ENCODE measurements at places on chromosomes 7 and 10.

DNA sequence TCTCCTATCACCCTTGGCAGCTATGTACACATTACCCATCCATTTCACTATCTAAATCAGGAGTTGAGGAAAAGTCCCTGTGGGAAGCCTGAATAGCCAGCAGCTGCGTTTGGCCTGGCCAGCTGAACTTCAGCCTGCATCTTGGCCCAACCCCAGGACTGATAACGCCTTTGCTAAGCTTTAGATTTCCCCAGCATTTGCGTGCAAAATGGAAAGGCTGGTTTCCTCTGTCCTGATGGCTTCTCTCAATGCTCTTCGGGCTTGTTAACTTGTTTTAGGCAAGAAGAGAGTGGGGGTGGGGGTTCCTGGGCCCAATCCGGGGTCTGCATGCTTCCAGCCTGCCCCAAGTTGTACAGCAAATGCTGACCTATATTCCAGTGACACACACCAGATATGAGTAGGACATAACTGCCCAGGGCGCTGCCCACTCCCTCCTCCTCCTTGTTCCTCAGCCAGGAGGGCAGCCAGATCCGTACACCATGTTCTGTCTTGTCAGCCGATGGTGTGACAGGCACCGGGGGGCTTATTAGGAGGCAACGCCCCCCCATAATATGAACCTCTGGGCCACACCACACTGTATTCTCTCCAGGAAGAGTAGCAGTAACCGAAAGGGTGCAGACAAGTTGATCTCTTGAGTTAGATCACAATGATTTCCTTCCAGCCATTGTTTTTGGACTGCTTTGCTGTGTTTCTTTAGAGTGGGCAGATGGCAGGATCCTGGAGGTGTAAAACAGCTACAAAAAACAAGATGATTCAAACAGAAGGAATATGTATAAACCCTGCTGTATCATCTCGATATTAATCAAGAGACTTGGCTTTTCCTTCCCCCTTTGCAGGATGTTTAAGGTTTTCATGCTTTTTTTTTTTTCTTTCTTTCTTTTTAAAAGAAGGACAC lies 339.0 kb downstream of the RNLS start:
- DNase-seq, result no peak

- no peak for DNase-seq
These were observed 2.0 kb upstream of the SFTPA1 start for GRCh38 chr10:79608505-79609375.

DNA sequence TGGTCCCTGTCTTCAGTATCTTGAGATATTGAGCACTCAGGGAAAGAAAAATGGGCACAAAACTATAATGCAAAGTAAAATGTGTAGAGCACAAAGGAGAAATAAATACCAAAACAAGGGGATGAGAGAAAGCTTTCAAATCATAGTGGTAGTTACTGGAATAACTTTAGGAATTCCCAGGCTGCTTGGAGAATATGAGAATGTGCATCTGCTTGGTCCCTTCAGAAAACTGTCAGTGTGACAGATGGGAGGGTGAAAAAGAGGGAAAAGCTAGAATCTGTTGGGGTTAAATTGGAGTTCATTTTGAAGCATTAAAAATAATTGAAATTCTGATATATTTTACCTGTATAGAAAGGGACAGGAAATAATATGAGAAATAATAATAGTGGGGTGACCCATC lies 15.3 kb downstream of the ST7 start:
- no peak for DNase-seq

DNA sequence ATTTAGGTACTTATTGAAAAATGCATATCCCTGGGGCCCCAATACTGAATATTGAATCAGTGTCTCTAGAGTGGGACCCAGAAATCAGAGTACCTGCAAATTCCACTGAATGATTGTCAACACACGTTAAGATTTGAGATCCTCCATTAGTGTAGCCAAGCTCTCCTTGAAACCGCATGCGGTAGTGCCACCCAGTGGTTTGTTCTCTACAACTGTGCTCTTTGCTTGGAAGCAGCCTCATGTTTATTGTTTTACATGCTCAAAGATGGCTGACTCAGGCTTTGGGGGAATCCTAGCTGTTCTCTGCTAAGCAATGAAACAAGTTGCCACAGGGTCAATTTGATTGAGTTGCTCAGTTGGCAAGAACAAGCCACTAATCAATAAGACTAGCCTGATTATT lies 340.2 kb upstream of the CELF2 start:
- DNase-seq, result no peak

DNA sequence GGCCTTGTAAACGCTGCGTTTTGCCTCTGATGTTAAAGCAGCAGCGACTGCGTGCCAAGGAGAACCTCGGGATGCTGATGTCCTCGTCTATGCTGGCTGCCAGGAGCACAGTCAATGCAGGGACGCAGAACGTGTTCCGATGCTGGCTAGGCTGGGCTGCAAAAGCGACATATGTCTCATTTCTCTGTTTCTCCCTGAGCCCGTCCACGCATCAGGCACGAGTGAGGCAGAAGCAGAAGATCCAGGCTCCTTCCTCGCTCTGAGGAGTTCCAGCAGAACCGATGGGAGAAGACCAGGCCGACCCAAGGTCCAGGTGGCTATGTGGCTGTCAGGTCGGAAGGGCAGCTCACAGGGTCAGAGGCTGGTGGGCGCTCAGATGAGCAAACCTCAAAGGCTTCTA lies 3.7 kb upstream of the FOXL3 start:
- no peak for DNase-seq

- DNase-seq, result no peak
These were observed 116.7 kb downstream of the REEP3 start for GRCh38 chr10:63637901-63638327.

DNA sequence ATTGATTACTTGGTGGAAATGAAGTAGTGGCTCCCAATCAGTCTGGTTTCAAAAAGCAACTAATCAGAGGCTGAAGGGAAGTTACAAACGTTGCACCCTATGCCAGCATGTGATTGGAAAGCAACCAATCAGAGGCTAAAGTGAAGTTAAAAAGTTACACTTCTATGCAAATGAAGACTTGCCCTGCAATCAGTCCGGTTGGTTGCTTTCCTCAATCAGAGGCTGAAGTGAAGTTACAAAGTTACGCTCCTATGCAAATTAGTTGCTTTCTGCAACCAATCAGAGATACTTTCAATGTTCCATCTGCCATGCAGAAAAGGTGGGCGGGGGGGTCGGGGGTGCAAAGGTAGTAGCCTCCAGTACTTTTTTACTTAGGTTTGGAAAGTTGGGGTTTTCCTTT lies 1077.1 kb downstream of the TYW1 start:
- no peak for DNase-seq

DNA sequence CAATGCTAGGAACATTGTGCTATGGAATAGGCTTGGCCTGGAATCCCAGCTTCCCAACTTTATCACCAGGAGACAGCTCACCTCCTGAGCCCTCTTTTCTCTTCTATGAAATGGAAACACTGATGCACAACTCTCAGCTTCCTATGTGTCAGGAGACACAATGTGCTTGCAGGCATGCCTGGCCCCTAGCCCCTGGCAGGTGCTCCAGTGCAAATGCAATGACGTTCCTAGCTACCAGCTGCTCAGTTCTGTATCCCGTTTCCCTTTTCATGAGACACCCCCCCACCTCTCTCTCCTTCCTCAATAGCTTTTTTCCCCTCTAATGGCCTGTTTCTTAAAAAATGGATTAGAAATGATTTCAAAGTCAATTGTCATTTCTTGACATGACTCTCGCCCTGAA lies 30.7 kb downstream of the HABP2 start:
- DNase-seq, result no peak

DNA sequence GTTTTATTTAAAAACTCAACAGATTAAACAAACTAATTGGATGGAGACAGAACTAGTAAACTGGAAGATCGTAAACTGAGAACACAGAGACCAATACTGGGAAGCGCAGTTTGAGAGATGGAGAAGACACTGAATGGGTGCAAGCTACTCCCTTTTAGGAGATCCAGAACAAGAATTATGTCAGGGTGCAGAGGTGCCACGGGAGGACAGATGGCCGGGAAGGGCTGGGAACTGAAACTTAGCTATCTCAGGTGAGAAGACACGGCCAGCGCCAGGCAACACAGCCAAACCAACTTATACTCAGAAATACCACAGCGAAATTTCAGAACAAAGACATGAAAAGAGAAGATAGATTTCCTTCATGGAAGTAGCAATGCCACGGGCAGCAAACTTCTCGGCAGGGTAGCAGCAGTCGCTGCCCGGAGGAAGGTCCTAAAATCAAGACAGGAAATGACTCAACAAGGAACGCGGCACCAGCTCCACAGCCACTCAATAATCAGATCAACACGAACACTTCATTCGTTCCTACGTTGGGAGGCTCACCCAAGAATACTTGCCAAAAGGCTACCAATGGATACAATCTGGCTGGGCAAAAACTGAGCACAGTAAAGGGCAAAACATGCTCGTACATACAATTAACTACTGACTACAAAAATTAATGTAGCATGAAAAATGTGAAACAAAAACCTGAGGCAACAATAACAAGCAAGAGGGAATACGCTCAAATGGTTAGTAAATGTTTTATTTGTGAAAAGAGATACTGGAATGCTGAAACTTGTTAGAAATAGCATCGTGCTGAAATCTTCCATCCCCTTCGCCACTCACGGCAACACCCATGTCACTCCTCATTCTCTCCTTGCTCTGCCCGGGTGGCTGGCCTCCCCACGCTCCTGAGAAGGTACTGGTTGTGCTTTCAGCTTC lies 2.2 kb upstream of the LRRC27 start:
- DNase-seq, result no peak

Data from DMS 273 treated with DMSO at 0.1 percent for 48 hours (cell line).